ENCODE measurements at places on chromosomes 7 and 10.

DNA sequence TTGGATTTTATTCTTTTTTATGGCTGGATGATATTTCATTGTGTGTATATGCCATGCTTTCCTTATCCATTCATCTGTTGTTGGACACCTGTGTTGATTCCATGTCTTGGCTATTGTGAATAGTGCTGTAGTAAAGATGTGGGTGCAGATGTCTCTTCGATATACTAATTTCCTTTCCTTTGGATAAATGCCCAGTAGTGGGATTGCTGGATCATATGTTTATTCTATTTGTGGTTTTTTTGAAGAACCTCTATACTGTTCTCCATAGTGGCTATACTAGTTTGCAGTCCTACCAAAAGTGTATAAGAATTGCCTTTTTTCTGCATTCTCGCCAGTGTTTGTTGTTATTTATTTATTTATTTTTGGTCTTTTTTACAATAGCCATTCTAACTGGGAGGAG is 159.8 kb downstream of the WNT2 start:
- no peak for DNase-seq

DNA sequence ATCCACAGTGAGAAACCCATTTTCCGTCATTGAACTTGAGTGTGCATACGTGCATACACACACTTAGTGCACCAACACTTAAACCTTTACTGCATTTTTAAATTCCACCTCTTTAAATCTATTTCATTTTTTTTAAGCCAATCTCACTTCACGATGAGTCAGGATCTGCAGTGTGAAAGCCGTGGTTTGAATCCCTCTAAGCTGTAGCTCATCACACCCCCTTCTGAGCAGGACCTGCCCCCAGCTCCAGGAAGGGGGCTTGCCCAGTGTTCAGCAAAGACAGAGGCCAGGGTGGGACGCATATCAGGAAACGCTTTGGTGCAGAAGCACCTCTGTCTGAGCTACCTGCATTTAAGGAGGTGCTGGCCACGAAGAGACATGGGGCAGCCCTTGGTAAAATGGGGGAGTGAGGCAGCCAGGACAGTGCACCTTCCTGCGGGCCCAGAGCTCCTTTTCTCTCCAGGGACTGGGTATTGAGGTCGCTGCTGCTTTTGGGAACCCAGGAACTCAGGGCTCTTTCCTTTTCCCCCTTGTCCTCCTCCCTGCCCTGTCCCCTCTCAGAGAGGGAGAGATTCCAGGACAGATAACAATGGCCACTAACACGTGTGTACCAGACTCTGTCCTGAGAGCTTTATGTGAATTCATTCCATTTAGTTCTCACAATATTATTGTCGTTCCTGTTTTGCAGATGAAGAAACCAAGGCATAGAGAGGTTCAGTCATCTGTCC is 21.7 kb downstream of the ZNF316 start:
- no peak for DNase-seq

GRCh38 chr10:11328264-11329061 is 283.0 kb downstream of the USP6NL start:
- DNase-seq: peak; percentile 14

- peak; percentile 71 for DNase-seq
Measured at GRCh38 chr7:46759711-46760480, 822.0 kb downstream of the TNS3 start.

- no peak for DNase-seq
Measured at GRCh38 chr10:71573562-71574518, 145.7 kb downstream of the C10orf105 start.

- no peak for DNase-seq
Measured at GRCh38 chr7:149869867-149870266, 3.9 kb upstream of the ATP6V0E2 start.

- no peak for DNase-seq
Measured at GRCh38 chr10:111984057-111984456, 199.5 kb downstream of the GPAM start.

DNA sequence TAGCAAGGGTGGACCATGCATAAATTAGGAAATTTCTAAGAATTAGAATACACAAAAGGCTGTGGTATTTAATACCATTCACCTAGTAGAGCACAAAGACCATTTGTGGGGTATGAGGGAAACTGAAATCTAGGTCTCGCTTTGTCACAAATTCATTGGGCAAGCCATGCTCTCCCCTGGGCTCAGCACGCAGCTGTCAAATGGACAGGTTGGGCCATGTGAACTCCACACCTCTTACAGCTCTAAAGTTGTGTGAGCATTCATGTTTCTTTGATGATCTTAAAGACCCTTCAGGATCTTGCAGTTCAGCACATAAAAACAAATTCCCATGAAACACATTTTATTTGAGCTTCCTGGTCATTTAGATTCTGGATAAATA is 121.3 kb downstream of the CHN2 start:
- DNase-seq: no peak

DNA sequence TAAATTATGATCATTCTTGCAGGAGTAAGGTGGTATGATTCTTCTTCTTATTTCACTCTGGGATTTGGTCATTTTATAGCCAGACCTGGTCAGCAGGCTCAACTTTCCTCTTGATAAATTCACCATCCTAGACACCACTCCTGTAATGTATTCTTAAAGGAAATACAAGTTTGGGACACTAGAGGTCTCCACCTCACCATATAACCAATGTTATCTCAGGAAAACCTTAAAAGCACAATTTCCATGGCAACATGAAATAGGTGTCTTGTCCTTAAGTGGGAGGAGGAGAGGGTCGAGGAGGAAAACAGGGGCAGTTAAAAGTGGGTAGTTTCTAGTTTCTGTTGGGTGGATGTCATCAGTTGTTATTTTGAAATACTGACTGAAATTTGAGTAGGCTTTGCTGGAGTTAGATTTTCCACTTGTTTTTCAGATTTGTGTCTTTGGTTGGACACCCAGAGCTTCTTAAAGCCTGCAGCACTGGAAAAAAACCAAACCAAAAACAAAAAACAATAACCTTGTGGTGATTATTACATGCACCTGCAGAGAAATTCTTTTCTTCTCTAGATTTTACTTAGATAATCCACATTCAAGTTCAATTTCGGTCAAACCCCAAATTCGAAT is 163.1 kb downstream of the PRKCQ start:
- peak; percentile 64 for DNase-seq

DNA sequence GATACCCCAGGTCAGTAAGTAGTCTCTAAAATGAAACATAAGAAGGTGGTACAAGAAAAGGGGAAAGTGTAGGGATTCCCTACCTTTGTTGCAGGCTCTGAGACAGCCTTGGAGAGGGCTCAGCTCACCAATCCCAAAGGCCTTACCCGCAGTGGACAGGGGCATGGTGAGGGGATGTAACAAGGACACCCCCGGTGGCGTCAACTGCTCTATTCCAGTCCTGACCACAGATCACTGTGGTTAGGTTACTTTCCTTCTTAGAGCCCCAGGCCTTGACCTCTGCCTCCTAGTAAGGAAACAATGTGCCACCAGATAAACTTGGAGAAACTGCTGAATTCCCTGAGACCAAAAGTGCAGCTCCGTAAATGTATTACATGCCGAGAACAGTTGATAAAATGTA is 17.5 kb downstream of the PLXNA4 start:
- DNase-seq: no peak

GRCh38 chr10:88108115-88108610 is 244.7 kb downstream of the PTEN start:
- no peak for DNase-seq

DNA sequence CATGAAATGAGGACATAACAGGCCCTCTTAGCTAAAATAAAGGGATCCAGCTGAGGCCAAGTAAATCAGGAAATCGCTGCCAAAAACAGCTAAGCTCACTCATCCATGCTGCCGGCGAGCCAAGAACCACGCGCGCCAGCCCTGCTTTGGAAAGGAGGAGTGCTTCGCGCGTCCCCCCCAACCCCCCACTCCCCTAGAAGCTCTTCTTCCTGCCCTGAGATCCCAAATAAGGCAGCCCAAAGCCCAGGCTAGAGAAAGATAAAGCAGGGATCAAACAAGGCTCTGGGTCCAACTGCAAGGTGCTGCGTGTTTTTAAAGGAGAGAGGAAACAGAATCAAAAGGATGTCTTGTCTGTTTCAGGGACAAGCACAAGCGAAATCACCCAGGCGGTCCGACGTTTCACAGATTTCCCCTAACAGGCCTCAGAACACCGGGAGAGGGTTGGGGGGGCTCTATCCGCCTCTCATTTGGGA is 168.3 kb upstream of the AUTS2 start:
- peak; percentile 58 for DNase-seq

DNA sequence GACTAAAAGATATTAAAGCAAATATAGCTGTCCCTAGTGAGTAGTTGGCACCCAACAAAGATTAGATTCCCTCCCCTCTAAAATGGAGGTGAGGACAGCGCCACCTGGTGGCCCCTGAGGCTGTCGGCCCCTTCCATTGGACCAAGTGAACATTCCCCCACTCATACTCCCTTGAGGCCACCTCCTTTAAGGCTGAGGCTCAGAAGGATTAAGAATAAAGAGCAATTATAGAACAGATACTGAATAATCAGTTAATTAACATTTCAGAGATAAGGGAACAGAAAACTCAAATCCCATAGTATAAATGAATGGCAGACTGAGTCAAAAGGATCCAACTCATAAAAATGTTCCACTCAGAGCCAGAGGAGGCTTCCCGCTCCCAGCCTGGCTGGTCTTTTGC is 130.4 kb upstream of the GHITM start:
- DNase-seq: peak; percentile 14

- peak; percentile 60 for DNase-seq
Measured at GRCh38 chr10:60237977-60238758, 151.5 kb downstream of the ANK3 start.

- DNase-seq: no peak
Measured at GRCh38 chr7:144414815-144415214, 11.3 kb upstream of the NOBOX start.

DNA sequence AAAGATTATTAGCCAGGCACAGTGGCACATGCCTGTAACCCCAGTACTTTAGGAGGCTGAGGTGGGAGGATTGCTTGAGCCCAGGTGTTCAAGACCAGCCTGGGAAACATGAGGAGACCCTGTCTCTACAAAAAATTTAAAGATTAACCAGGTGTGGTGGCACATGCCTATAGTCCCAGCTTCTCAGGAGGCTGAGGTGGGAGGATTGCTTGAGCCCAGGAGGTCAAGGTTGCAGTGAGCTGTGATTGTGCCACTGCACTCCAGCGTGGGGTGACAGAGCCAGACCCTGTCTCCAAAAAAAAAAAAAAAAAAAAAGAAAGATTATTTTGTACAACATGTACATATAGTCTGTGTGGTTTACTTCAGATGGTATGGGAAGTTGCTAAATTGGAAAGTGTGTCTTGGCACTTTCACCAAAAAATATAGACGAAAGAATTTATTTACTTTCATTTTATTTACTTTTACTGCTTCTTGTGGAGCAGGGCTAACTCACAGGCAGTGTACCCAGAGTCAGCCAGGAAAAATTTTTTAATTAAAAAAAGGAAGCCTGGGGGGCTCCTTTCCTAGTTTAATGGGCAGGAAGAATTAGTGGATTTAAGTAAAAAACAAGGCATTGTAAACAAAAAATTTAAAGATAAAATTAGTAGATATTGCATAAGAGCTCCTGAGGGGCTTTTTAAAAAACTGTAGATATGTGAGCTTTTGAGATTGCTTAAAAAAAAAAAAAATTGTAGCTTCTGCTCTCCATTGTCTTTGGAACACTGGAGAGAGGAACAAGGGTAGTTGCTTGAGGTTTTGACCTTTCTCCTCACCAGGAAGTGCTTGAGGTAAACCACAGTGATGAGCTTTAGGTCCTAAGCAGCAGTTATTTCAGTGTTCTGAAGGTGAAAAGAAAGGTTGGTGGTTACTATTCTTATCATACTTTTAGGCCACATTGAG is 44.6 kb upstream of the VDAC2 start:
- peak; percentile 42 for DNase-seq

DNA sequence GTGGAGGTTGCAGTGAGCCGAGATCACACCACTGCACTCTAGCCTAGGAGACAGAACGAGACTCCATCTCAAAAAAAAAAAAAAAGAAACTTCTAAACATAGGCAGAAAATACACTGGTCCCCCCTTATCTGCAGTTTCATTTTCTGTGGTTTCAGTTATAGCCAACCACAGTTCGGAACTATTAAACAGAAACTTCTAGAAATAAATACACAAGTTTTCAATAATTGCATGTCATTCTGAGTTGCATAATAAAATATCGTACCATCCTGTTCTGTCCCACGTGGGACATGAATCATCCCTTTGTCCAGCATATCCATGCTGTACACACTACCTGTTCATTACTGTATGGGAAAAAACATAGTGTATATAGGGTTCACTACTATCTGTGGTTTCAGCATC is 8.0 kb downstream of the XRCC2 start:
- DNase-seq: peak; percentile 52

DNA sequence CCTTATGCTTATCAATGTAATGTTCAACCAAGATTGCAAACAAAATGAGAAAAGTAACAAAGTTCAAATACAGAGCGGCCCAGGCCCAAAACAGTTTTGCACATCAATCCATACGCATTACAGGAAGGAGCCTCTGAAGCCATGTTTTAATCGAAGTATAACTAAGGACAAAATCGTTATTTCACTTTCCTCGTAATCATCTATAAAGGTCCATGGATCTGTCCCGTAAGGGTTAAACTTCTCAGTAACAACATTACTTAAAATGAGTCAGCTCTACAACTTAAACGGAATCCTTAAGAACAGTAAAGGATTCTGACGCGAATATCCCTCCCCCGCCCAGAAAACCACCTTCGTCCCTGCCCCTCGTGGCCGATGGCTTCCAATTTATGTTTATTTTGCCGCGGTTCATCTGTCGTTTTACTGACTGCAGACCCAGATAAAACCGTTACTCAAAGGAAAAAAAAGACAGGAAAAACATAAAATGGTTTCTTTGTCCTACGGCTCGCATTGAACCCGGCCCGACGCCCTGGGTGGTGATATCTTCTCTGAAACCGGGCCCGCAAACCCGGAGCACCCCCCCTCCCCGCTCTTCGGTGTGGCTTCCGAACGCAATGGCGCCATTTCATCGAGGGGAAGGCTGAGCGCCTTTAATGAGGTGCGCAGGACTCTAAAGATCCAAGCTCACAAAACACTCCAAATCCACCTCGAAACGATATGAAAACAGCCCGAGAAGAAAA is 1.1 kb downstream of the HNRNPA2B1 start:
- peak; percentile 50 for DNase-seq

DNA sequence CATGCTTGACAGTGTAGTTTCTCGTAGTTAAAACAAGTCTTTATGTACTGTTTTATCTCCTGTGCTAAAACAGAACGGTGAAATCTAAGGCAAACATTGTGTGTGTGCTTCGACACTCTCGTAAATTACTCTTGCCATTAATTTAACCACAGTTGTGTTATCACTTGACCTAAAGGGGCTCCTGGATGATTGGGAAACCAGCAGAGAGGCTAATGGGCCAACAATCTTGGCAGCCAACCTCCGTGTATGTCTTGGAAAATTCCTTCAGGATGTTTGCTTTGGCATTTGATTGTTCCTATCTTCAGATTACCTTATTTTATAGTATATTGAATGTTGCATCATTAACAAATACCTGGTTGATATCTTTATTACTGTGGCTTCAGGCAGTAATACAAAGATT is 409.5 kb downstream of the SDK1 start:
- no peak for DNase-seq

DNA sequence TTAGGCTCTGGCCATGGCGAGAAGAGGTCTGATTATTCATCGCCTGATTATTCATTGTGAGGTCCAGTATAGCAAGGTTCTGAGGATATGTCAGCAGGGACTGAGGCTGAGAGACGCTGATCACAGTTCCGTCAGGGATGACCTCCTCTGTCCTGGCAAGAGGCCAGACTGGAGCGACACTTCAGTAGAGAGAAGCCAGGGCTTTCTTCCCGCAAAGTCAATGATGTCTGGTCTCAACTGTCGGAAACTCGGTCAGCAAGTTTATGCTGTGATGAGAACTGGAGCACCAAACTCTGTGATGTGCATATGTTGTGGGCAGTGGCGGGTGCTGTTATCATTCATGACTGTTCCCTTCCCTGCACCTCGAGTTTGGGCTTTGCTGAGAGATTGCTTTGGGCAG is 29.0 kb upstream of the GNA12 start:
- DNase-seq: peak; percentile 10

GRCh38 chr7:39324139-39324760 is 242.0 kb upstream of the YAE1 start:
- DNase-seq: no peak

Measured in cardiac fibroblast (primary cell).